Hepatocyte (in vitro differentiated cells): ENCODE measurements at places on chromosomes 16 and 17.

DNA sequence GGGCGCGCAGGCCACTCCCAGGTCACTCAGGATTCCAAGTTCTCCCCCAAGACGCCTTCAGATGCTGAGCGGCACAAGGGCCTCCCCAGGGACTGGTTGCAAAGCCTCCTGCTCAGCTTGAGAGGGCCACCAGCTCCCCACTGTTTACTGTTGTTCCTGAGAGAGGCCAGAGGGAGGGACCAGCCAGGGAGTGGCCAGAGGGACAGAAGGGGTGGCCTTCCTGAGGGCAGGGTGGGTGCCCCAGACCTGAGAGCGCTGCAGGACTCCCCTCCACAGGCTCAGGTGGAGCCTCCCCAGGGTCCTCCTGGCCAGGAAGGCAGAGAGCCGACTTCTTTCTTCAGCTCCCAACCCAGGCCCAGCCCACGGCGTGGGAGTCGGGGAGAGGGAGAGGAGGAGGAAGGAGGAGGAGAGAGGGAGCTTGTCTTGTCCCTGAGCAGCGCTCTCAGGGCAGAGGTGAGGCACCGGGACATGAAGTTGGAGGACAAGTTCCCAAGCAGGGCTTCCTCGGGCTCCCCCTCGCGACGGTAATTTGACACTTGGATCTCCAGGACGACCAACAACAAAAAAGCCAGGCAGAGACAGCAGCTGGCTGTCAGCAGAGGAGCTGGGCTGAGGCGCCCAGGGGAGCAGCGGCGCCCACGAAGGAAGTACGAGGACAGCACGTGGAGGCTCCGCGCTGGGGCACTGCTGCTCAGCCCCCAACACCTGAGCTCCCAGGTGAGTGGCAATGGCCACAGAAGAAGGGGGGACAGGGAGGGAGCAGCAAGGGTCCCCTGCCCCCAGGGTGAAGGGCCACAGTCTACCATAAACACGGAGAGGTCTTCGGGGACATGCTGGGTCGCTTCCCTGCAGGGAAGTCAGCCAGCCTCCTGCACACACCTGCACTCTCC, 497 bp downstream of the SMIM5 start:
- peak; percentile 95 for DNase-seq

- no peak for DNase-seq
These were observed 25.0 kb downstream of the TEX14 start for GRCh38 chr17:58666858-58667267.

- DNase-seq, result no peak
These were observed 75.9 kb upstream of the RNU2-1 start for GRCh38 chr17:43309505-43310332.

DNA sequence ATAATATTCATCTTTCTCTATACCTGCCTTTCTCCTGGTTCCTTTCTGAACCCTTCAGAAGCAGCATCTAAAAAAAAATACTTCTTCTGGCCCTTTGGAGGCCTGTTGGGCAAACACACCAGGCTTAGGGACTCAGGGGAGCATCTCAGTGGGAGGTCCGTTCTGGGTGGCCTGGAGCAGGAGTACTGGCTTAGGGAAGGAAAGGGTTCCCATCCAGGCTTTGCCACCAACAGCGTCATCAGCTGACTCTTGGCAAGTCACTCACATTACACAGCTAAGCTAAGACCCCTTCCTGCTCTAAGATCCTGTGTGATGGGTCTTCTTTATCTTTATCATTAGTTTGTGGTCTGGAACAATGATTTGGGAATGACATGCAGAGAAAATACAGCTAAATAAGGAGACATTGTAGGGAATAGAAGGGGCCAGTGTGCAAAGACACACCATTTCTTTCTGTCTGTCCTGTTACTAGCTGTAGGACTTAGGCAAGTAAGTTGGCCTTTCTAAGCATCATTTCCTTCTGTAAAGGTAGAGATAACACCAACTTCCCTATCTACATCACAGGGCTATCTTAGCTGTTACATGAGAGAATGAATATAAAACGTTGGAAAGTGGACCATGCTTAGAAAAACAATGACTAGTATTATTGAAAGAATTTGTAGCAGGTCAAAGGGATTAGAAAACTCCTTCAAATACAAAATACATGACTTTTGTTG, 9.9 kb downstream of the PCTP start:
- no peak for DNase-seq

- peak; percentile 83 for DNase-seq
These were observed 79.0 kb downstream of the RPA1 start for GRCh38 chr17:1908699-1909309.

GRCh38 chr17:57403236-57403635, 146.9 kb downstream of the MSI2 start:
- DNase-seq, result no peak

- DNase-seq, result no peak
These were observed 41.7 kb upstream of the JPH3 start for GRCh38 chr16:87560428-87561199.

DNA sequence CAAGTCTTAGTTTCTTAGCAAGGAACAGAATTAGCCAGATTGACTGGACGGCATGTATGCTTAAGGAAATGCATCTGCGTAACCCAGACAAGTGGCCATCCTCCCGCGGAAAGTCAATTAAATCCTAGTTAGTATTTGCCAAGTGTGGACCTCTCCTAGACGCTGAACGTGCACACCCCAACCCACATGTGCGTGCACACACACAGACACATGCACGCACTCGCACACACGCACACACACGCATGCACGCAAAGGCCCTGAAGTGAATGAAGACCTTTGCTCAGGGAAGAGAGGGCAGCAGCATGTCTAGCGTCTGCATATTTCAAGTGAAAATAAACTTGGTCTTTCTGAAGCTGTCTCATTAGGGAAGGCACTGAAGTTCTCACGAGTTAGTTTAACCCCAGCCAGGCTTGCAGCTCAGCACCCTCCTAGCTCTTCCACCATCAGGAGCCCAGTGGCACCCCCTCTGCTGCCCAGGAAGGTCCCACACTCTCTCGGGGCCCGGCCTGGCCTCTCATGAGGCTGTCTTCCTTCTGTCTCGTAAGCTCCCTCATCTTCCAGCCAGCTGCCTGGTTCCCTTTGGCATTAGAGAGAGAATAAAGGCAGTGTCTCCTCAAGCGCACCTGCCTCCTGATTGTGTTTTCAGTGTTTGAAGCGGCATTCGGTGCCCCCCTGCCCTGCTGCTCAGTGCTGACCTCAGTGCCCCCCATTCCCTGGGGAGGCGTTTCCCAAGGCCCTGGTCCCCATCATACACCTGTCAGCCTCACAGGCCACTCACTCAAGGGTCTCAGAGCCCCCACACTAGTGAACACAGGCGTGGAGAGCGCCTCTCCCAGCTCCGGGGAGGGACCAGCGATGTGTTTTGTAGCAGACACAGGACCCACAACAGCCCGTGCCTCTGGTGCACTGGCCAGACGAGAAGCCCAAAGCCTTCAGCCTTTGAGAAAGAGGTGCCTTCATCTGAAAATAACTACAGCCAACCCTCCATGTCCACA, 52.2 kb upstream of the CHMP6 start:
- DNase-seq, result no peak

GRCh38 chr17:12940699-12941098, 77.1 kb downstream of the ELAC2 start:
- no peak for DNase-seq

DNA sequence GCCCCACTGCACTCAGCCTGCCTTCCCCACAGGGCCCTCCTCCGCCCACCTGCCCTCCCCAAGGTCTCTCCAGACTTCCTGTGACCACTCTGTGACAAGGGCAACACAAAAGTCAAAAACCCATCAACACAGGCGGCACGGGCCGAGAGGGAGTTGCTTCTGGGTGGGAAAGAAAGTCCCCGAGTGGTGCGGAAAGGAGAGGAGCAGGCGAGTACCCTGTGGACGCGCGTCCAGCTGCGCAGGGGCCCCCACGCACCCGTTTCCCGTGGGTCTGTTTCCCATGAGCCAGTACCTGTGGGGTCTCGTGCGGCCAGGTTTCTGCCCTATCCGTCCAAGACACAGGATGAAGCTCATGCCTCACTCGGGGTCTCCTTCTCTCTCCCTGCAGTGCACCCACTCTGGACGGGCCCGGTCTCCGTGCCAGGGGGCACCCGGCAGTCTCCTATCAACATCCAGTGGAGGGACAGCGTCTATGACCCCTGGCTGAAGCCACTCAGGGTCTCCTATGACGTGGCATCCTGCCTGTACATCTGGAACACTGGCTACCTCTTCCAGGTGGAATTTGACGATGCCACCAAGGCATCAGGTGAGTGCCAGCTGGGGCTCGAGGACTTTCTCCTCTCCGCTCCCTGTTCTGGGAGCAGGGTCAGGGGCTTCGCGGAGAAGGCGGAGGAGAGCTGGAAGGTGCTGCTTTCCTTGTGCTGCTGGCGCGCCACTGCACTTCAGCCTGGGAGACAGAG, 12.2 kb downstream of the CD2BP2 start:
- no peak for DNase-seq

- no peak for DNase-seq
These were observed 107.6 kb upstream of the HLF start for GRCh38 chr17:55157165-55157564.

- no peak for DNase-seq
These were observed 3.1 kb upstream of the KRT17 start for GRCh38 chr17:41627316-41628072.

GRCh38 chr16:9297437-9298113, 206.1 kb downstream of the HAPSTR1 start:
- DNase-seq, result peak; percentile 56

GRCh38 chr16:3879258-3879886, 1.1 kb downstream of the CREBBP start:
- DNase-seq, result peak; percentile 40

DNA sequence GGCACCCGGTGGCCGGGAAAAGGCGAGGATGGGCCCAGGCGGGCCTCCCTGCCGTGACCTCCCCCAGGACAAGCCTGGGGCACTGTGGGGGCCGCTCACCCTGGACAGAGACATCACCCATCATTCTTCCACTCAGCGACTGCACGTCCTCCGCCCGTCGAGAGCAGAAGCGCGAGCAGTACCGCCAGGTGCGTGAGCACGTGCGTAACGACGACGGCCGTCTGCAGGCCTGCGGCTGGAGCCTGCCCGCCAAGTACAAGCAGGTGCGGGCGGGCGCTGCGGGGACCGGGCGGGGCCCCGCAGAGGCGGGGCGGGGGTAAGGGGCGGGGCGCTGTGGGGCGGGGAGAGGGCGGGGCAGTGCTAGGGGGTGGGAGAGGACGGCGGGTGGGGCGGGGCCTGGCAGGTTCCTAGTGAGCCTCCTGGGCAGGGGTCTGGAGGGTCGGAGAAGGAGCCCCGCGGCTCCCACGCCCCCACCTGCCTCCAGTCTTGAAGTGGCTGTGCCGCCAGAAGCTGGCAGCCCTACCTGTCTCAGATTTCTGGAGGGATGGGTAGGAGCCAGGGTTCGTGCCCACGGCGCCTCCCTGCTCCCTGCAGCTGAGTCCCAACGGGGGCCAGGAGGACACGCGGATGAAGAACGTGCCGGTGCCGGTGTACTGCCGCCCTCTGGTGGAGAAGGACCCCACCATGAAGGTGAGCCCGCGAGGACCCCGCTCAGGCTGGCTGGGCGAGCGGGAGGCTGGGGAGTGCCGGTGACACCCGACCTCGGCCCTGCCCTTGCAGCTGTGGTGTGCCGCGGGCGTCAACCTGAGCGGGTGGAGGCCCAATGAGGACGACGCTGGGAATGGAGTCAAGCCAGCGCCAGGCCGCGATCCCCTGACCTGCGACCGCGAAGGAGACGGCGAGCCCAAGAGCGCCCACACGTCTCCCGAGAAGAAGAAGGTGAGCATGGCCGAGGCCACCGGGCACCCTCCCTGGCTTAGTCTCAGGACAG, 7.5 kb downstream of the NME3 start:
- DNase-seq, result no peak

DNA sequence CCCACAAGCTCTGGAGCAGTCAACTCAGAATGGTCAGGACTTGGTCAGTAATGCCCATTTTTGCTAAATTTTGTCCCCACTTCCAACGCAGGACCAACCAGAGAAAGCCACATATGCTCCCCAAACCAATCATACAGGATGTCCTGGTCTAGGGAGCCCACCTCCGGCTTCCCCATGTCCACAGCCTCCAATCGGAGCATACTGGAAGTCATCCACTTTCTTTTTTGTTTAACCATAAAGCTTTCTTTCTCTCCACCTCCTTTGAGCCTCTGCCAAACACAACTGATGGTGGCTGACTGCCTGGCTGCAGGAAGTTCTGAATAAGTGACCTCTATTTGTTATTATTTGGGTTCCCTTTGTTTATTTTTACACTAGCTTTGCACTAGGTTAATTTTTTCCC, 549.1 kb downstream of the WWOX start:
- no peak for DNase-seq

- DNase-seq, result no peak
These were observed 79.5 kb upstream of the IRX3 start for GRCh38 chr16:54365990-54366634.

DNA sequence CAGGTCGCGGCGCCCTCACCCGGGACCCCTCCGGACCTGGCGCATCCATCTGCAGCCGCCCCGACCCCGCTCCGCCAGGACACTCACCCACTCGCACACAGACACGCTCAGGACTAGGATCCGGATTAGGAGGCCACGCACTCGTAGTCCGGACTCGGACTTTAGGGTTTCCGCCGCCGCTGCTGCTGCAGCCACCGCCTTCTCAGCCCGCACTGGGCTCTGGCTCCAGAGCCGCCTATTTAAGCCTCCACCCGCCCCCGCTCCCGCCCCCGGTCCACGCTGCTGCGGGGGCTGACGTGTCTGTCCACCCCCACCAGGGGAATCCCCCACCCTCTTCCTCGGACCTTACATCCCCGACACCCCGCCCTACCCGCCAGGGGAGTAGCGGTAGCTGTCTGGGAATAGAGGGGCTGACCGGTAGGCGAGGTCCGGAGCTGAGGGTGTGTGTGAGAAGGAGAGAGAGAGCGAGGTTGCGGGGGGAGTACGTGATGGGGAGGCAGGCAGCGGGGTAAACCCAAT, at the start of gene RRAD:
Gene RRAD (minus strand): TSS at position 214 of the 519 bp plus-strand sequence. CDS start 356 bp downstream, outside the sequence.
- peak; percentile 48 for DNase-seq

DNA sequence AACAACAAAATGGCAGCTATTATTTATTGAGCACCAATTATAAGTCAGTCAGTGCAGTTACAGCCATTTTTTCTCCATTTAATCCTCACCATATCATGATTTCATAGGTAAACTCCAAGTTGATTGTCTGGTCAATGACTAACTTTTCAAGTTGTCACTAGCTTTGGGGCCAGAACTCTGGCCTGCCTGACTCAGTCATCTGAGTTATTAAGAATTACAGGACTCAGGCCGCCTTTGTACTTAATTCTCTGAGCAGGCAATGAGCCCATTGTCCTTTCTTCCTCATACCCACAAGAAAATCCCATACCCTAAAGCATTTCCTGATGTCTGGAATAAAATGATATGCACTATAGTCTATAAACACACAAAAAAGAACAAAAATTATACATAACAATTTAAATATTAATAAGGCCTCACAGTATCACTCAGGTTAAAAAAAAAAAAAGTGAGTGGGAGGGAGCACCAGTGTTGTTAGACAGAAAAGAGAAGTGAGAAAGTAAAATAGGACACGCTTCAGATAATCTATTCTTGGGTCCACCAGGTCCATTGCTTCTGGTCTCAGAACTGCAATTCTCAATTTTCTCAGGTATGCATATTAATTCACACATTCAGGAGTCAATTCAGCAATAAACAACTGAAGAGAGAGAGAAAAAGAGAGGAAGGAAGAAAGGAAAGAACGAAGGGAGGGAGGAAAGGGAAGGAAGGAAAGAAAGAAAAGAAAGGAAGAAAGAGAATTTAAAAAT, 70.2 kb downstream of the SPAG9 start:
- DNase-seq, result peak; percentile 30
